NK-92 treated with Interleukin-12 subunit alpha and Interleukin-12 subunit beta, amount 100 ng/mL, for 24 hours (cell line): ENCODE measurements at places on chromosomes 12 and 14.

GRCh38 chr14:68726093-68726695 is 66.7 kb downstream of the ZFP36L1 start:
- no peak for DNase-seq

DNA sequence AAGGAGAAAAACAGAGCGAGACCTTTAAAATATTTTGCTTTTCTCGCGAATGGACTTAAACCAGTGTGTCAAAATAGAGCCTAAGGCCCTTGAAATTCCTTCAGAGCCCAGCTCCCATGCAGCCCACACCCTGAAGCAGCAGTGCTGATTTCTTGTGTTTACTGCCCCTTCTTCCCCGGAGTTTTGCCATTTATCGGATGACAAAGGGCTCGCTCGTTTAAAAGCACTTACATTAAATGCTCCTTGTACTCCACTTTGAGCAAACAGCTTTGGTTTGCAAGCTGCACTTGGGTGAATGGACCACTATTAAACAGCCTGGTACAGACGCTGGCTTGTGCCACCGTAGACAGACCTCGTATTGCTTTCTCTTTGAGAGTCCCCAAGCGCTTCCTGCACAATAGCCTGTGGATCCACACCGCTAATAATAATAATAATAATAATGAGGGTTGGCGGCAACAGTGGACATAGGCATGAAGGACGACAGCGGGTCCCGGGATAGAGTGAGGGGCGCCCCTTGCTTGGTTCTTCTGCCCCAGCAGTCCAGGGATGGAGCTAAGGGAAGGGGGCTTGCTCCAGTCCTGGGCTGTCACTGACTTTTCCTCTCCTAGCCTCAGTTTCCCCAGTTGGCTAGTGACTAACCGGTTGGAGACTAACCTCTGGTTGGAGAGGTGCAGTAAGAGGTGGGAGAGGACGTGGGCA is 6.6 kb downstream of the DLK1 start:
- DNase-seq: no peak

- DNase-seq: no peak
Observed at GRCh38 chr12:66596199-66596598, 82.7 kb downstream of the GRIP1 start.

DNA sequence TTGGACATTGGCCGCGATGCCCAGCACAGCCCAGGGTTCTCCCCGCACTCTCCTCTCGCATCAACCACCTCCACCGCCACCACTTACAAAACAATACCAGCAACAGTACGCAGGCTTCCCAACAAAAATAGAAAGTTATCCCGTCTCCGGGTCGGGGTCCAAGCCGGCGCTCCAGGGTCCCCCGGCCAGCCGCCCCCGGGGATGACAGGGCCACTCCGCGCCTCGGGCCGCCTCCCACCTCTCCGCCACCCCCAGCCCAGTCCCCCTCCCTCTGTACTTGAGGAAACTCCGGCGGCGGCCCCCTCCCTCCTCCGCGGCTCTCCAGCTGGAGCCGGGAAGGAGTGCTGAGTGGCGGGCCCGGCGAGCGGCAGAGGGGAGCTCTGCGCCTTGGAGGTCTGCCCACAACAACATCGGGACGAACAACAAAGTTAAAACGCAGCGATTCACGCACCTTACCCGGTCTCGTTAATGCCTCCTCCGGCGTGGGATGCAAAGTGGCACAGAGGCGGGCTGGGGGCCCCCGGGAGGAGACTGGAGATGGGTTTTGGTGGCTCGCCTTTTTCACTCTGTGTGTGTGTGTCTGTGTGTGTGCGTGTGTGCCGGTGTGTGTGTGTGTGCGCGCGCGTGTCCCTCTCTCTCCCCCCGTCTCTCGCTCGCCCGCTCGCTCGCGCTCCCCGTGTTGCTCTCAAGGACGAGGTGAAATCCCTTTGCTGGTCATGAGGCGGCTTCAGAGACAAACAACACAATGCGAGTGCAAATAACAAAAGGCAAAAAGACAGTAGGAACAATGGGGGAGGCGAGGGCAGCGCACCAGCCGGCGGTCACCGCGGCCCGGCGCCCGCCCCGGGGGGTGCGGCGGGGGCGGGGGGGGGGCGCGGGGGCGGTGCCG is 386.8 kb downstream of the BCAT1 start:
- no peak for DNase-seq

- DNase-seq: no peak
Observed at GRCh38 chr14:89953602-89954001, 928 bp downstream of the EFCAB11 start.

- DNase-seq: no peak
Observed at GRCh38 chr12:53677800-53678148, 1.9 kb upstream of the ATP5MC2 start.

DNA sequence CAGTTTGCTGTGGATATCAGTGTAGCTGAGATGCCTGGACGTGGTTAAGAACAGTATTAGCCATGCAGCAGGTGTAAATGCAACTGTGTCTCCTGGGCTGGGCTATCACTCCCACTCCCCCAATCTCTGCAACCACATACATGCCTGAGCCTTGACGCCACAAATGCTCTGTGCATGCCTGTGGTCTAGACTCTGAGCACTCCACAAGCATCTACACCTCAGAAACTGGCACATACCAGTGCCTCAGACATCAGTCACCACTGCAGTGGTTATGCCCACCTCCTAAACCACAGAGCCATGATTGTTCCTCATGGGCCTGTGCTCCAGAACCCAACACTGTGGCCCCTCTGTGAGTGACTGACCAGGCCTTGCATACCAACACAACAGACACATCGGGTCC is 226.8 kb upstream of the ALG10 start:
- DNase-seq: no peak

- no peak for DNase-seq
Observed at GRCh38 chr14:85241022-85241855, 288.7 kb upstream of the FLRT2 start.

GRCh38 chr14:75660238-75660629 is 442 bp downstream of the ERG28 start:
- DNase-seq: no peak

DNA sequence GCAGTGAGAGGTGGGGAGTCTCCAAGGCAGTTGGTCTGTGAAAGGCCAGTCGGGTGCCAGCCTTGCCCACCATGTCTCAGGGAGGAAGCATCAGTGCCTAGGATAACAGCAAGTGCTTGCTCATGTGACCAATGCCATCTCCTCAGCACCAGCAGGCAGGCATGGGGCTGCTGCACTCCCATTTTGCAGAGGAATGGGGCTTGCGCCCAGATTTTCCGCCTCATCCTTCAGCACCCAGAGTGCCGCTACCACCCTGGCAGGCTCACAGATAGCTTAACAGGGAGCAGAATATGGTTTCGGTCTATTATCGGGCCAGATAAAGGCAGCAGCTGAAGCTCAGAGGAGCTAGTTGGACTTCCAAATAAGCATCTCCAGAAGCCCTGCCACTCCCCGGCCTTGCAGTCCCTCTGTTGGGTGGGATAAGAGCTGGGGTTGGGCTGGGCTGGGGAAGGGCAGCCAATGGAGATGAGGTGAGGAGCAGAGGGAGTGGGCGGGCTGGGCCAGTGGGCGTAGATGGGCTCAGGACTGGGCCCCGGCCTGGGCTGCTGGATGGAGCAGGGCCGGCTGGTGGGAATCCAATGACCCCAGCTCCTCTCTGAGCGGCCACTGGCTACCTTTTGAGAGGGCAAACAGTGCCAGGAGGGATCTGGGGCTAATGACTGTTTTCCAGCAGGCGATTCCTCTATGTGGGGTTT is 8.4 kb upstream of the KRT80 start:
- DNase-seq: no peak

- peak; percentile 35 for DNase-seq
Observed at GRCh38 chr14:96484399-96484798, 17.8 kb upstream of the PAPOLA start.

DNA sequence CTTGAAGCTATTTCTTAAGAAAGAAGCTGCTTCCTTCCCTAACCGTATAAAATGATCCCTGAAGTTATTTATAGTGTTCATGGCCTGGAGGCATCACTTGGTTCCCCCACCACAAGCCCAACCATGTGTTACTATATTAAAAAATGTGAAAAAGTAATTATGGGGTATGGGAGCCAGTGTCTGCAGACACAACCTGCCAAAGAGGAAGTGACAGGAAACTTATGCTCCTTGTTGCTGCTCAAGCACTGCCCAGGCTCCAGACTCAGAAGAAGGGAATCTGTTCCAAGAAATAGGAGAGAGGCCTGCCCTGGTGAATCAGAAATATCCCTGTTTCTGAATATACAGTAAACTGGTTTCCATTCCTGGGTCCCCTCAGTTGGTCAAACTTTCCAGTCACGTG is 217.2 kb upstream of the BMP4 start:
- DNase-seq: no peak

DNA sequence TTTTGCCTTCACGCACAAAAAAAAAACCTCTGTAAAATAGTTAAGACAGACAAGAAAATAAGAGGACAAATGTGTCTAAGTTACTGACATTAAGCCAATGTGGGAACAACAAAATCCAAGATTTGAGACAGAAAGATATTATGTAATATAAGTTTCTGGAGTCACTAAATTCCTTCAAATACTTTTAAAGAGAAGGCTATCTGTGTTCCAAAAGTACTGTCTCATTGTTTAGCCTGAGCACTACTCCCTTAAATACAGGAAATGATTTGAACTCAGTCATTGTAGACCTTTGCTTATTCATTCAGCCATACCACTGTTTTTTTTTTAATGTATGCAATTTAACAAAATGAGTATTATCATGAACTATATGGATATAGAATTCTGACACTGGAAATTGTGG is 82.7 kb upstream of the KITLG start:
- no peak for DNase-seq

DNA sequence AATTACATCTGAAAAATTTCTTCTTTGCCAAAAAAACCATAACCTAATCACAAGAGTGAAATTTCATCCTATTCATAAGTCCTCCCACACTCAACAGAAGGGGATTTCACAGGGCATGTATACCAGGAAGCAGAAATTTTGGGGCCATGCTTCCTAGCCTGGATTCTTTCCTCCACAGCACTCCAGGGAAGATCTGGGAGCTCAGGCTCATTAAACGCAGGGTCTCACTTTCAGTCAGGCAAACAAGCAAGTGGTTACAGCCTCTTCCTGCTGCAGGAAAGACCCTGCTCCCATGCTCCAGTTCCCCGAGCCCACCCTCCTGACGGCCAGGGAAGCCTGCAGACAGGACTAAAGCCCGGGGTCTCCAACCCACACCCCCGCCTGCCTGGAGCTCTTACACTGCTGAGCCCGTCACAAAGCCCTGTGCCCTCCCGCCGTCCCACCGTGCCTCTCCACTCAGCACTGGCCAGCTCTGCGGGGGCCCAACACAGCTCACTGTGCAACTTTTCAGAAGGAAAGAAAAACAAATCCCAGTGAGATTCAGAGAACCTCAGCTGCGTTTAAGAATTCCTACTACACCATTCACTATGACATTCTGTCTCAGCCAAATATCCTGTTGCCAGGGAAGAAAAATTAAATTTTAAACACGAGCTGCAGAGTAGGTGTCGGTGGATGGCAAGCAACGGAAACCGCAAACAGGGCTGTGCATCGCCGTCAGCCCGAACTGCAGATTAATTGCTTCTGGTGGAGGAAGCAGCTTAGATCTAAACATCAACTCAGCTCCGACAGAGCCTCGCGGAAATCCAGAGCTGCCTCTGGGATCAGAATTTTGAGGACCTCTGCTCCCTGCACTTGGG is 106.7 kb upstream of the SFSWAP start:
- peak; percentile 6 for DNase-seq

GRCh38 chr14:75542588-75543091 is 20.4 kb downstream of the BATF start:
- peak; percentile 27 for DNase-seq

- DNase-seq: no peak
Observed at GRCh38 chr12:83739607-83740006, 1052.9 kb downstream of the TMTC2 start.

- DNase-seq: no peak
Observed at GRCh38 chr14:100955201-100955600, 51.7 kb upstream of the RTL1 start.
